ENCODE measurements at places on chromosomes 12 and 14.

- no peak for DNase-seq
These were observed 84.8 kb downstream of the NRXN3 start for GRCh38 chr14:78254911-78255461.

GRCh38 chr14:38944691-38945090 is 158.3 kb downstream of the SEC23A start:
- no peak for DNase-seq

- DNase-seq, result no peak
These were observed 71.1 kb downstream of the B4GALNT3 start for GRCh38 chr12:530821-531220.

DNA sequence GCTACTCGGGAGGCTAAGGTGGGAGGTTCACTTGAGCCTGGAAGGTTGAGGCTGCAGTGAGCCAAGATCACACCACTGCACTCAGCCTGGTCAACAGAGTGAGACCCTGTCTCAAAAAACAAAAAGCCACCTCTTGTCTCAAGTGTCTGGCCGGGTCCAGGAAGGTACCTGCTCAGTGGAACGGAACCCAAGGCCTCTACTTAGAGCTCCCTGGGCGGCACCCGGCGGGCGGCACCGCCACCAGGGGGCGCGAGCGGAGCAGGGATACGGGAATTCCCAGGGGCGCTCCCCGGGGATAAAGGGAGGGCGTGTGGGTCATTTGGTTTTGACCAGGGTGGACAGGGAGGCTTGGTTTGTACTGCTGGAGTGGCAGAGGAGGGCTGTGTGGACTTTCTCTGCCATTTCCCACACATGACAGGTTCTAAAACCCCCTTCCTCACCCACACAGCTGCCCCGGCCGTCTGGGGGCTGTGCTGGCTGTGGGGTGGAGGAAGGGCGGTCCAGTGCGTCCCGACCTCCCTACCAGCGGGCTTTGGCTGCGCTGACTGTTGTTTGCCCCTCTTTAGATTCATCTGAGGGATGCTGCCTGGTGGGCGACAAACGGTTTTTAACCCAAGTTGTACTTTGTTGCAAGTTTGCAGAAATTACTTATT is 91.4 kb downstream of the SETD3 start:
- DNase-seq, result peak; percentile 15

GRCh38 chr12:88957358-88957757 is 377.1 kb upstream of the KITLG start:
- DNase-seq, result no peak

DNA sequence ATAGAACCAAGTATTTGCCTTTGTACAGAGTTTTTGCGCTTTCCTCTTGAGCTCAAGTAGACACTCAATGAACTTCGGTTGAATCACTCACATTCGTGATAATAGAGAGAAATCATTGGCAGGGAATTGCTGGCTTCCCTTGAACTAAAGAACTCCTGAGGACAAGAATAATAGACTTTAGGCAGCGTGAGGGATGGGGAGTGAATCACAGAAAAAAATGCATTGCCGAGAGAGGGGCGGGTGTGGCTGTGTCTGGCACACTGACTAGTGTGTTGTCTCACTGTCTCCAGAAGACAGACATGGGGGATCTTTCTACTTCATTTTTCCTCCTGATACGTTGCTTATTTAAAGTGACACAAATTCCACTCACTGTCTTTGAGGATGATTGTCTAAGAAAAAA is 805.2 kb downstream of the BCL11B start:
- DNase-seq, result no peak

DNA sequence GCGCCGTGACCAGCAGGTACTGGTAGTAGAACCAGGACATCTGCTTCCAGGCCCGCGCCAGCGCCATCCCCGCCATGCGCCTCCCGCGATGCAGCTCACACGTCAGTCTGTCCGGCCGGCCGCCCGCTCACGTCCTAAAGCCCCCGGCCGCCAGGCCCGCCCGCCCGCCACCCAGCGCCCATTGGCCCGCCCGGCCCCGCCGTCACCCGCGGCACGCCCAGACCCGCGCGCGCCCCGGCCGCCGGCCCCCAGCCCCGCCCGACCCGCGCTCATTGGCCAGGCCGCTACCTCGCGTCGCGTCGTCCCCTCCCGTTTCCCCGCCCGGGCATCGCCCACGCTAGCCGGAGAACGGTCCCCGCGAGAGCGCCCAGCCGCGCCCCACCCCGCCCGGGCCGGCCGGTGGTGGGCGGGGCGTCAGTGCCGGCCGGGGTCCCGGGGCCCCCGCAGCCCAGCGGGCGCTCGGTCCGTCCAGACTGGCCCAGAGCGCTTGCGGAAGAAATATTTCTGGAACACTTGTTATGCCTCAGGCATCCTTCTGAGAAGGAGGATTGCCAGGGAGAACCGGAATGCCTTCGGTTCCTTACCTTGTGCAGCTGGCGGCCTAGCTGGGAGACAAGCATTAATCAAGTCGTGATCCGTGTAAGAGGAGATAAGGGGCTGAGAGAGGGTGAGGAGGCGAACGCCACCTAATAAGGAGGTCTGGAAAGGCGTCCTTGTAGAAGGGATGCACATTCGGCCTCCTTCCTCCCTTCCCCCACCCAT is at the start of gene SPTSSA:
TSS of gene SPTSSA (minus strand) at position 109 of the 762 bp plus-strand sequence. CDS start at position 76, 33 bp downstream.
- DNase-seq, result peak; percentile 79

DNA sequence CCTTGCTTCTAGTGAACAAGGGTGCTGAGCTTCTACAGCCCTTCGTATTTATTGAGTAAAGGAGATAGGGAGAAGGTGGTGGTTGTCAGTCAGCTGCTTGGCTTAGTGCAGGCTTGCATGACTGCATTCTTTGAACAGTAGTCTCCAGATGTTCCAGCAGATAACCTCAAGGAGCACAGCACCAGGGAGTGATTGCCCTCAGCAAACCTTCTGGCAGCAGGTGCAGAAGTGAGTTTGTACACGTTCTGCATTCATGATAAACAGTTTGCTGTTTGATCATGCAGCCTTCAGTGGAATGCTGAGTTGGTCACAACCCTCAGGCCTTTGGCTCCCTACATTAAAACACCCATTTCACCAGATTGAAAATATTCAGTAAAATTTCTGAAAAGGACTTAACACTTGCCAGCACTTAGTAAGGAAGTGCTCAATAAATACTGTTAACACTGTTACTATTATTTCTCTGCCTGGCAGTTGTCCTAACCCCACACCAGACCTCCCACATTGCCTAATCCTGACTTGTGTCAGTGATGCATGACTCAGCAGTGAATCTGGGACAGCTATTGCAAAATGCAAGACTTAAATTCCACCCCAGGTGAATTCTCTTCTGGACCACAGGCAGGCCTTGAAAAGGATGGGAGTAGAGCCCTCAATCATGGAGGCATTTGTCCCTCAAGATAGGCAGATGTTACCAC is 18.9 kb upstream of the CARMIL3 start:
- DNase-seq, result no peak

DNA sequence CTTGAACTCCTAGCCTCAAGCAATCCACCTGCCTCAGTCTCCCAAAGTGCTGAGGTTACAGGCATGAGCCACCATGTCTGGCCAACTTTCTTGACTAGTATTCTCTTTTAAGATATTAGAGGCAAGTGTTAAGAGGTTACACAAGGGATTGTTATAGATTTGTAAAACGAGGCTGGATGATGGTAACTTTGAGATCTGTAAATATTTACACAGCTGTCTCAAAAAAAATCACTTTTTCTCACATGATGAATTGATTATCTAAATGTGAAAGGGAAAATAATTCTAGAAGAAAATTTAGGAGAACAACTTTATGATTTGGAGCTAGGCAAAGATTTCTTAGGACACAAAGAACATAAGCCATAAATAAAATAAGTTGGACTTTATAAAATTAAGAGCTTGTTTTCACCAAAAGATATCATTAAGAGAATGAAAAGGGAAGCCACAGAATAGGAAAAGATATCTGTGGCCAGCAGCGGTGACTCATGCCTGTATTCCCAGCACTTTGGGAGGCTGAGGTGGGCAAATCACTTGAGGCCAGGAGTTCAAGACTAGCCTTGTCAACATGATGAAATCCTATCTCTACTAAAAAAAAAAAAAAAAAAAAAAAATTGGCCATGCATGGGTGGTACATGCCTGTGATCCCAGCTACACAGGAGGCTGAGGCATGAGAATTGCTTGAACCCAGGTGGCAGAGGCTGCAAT is 77.4 kb downstream of the BBS10 start:
- no peak for DNase-seq

- DNase-seq, result no peak
These were observed 473.9 kb downstream of the BCL11B start for GRCh38 chr14:98798099-98798498.

DNA sequence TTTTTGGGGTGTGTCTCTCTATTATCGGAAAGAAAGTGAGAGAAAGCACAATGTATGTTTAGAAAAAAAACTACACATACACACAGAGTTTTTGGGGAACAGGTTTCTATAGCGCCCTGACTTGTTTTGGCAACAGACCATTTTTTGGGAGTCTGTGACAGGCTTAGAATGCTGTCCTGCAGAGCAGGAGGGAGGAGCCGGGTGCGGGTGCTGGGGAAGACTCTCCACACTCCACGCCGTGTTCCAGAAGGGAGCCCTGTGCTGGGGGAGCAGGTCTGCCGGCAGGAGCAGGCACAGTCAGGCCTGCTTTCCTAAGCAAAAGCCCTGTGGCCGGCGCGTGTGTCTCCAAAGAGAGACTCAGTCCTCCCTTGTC is 26.5 kb downstream of the CD9 start:
- no peak for DNase-seq

DNA sequence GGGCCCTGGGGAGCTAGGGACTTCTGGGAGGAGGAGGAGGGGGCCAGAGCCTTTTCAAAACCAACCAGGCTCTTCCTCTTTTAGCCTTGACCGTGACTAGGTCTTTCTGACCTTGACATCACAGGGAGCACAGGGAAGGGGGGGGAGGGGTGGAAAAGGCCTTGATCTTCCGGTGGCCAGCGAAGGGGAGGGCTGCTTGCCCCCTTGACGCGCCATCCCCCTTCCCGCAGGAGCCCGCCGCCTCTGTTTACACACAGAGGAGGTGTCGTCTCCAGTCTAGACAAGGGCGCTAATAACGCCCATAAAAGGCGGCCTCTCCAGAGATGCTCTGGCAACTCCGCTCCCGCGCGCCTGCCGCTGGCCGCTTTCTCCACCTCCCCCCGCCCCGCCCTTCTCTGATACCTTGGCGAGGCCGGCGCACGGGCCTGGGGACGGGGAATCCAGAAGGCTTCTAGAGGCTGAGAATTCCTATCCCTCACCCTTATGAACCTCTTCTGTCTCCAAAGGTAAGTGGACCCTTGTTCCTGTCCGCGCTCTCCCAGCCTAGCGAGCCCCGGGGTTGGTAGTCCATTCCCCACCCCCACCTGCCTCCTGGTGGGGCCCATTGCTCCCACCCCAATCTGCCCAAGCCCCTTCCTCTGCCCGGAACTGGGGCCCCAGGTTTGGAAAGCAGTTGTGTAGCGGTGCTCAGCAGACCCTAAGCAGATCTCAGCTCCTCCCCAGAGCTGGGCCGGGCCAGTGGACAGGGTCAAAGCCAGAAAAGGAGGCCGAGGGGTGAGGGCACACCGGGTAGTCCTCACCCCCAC is 4.9 kb upstream of the HOXC12 start:
- no peak for DNase-seq

DNA sequence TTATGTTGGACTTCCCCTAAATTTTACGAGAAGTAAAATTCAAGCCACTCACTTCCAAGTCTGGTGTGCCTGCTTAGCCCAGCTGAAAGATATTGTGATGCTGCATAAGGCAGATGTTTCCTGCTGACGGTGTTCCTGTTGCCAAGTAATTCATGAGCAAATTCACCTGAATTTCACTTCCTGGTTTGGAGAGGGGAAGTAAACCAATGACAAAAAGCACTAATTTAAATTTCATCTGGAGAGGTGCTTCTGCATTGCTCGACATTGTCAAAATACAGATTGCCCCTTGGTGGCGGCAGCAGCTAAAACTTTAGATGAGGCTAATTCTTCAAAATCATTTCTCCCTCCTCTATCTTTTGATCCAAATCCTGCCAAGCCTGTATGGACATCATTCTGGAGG is 281.1 kb downstream of the AACS start:
- DNase-seq, result no peak

Data from T-helper 1 cell (primary cell).